Naive thymus-derived CD8-positive, alpha-beta T cell (primary cell): ENCODE measurements at places on chromosomes 3 and 15.

GRCh38 chr15:71002316-71002715 lies 109.7 kb downstream of the LRRC49 start:
- no peak for DNase-seq

DNA sequence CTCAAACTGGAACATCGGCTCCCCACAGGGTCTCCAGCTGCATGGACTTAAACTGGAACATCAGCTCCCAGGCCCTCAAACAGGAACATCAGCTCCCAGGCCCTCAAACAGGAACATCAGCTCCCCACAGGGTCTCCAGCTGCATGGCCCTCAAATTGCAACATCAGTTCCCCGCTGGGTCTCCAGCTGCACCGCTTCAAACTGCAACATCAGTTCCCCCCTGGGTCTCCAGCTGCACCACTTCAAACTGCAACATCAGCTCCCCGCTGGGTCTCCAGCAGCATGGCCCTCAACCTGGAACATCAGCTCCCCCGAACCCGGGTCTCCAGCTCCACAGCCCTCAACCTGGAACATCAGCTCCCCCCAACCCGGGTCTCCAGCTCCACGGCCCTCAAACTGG lies 82.0 kb downstream of the TFRC start:
- DNase-seq, result no peak

DNA sequence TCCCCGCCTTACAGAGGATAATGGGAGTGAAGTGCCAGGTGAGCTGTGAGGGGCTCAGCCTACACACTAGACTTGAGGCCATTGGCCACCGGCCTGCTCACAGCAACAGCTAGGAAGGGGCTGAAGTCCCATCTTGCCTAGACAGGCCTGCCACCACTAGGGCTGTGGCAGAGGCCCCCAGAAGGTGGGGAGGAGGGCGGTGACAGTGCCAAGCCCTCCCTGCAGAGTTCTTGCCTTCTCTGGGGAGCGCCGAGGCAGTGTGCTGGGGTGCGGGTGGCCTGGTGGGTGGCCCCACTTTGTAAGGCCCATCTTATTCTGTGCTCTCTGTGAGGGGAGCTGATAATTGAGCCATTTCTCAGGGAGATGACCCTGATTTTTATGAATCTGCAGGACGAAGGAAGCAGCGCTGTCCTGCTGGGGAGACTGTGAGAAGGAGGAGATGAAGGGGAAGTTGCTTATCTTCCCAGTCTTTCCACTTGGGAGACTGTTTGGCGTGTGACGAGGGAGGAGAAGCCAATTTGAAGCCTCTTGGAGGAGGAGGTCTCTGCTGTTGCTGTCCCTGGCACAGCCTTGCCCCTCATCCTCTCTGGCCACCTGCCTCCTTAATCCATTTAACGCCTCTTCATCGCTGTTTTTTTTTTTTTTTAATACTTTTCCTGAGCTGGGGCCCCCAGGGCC lies 104.3 kb downstream of the LINGO1 start:
- no peak for DNase-seq

- DNase-seq, result no peak
These were observed 315.8 kb upstream of the ROBO2 start for GRCh38 chr3:76724075-76724474.

DNA sequence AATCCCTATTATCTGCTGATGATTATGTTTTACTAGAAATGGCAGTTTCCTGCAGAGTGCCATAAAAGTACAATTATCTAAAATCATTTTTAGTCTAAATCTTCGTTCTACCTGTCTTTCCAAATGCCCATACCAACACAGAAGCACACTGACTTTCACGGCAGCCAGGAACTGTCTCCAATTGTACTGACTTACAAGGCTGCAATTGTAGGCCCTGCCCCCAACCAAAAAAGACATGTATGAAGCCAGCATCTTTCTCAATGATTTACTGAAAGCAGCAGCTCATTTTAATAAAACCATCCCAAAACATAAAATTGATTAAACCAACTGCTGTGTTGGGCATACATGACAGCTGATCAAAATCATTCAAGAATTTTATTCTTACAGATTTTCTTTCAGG lies 119.0 kb downstream of the TBC1D5 start:
- no peak for DNase-seq

GRCh38 chr3:119346076-119346496 lies 51.9 kb downstream of the ARHGAP31 start:
- DNase-seq, result no peak

DNA sequence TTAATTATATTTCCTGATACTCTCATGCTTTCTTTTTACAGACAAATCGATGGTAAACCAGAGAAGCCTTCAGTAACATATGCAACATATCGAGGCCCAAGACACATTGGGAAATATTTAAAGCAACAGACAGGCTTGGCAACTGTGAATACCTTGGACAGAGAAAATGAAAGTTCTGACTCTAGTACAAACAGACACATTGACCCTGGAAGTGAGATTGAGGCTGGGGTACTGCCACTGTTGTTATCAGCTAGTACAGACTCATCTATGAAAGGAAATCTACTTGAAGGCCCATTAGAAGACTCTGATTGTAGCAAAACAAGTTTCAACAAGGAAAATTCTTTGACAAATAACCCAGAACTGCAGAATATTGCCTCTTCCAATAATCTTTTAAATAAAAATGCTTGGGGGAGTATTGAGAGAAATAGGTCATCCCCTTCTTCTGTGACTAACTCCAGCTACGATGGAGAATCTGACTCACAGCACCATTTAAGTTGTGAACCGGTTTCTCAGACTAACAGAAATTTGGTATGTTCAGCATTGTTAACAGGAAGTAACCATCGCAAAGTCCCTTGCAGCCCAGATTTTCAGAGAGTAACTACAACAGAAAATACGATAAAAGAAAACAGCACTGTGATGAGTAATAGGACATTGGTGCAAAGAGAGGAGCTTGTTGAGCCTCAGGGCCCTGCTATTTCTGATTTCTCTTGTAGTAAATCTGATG lies 50.2 kb downstream of the CRYBG3 start:
- no peak for DNase-seq

- DNase-seq, result no peak
These were observed 359 bp downstream of the ARIH1 start for GRCh38 chr15:72474466-72474911.

DNA sequence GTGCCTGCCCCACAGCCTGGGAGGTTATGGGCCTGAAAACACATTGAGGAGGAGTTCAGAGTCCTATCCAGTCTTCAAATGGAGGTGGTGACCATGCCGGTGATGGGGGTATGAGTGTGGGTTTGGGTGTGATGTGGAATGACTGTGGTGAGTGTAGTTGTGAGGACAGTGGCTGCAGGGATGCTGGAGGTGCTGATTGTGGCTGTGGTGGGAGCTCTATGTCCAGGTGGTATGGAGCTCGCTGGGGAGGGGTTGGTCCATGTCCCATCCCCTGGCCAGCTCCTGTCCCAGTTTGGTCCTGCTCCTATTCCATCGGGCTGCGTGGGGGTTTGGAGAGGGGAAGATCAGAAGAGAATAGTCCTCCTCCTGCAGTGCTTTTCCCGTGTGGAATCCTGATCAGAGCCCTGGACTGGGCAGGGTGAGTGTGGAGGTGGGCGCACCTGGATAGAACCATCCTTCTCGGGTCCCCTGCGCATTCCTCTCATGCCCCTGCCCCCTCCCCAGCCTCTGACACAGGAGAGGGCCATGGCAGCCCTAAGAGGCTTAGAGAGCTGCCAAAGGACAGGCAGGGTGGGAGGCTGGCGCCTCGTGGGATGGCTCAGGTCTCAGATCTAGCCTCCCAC lies 23.0 kb upstream of the GOLGA6C start:
- peak; percentile 56 for DNase-seq

DNA sequence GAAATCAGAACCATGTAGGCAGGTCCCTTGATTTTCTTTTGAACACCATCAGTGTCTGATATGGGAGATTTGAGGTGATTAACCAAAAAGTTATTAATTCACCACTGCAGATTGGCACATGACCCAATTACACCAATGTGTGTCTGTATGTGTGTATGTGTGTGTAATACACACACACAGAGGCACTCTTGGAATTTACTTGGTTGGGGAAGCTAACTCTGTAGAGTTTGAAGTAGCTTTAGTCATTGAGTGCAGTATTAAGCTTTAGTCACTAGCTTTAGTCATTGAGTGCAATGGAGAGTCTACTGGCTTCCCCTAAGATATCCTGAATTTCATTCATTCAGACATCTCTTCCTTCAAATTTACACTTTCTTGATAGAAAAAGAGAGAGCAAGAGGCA lies 109.4 kb upstream of the C15orf61 start:
- no peak for DNase-seq

DNA sequence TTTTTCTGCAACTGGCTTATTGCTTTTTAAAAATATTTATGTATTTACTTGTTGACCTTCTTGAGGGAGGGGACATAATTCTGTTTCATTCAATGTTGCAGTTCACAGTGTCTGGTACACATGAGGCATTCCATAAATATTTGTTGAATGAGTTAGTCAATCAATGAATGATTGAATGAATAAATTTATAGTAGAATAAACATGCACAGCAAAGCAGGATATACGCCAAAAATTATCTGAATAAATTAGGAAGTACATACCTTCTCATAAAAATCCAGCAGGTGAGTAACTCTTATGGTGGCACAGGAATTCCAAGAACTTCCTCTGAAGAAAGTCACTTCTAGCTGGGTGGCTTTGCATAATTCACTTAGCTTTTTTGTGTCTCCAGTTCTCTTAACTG lies 469.4 kb upstream of the ATP11B start:
- no peak for DNase-seq

- no peak for DNase-seq
These were observed 167.2 kb downstream of the POLR2M start for GRCh38 chr15:57873564-57874209.

- DNase-seq, result no peak
These were observed 24.3 kb upstream of the CAV3 start for GRCh38 chr3:8709287-8709686.

- DNase-seq, result no peak
These were observed 26.9 kb downstream of the PRKAR2A start for GRCh38 chr3:48820612-48821324.

GRCh38 chr3:183300996-183301562 lies 48.0 kb downstream of the B3GNT5 start:
- no peak for DNase-seq

DNA sequence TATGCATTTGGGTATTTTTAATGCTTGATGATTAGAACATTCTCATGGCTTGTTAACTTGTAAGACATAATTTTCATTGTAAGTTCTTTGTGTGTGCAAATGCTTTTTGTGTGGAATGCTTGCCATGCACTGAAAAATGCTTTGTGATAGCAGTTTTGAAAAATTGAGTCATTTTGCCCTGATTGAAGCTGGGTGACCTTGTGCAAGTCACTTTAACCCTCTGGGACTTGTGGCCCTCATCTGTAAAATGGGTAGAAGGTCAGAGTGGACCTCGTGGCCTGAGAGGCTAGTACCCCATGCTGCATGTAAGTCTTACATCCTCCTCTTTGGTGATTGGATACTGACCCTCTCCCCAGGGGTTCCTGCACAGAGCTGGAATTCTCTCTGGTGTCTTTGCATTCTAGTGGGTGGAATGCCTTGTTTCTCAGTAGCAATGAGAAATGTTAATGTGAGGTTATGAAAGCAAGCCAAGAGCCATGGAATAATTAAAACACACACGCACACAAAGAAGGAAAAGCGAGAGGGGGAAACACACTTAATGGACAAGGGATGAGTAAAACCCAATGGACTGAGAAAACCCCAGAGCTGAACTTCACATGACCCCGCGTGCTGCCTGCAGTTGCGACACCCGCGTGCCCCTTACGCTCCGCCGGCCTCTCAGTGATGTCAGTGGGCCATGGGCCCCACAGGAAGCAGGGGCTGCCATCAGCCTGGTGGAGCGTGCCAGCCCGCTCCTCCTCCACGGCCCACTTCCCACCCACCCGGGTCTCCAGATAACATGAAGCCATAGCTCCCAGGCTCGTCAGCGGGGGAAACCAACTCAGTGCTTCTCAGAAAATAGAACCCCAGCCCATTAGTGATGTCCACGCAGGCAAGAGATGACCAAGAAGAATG lies 44.0 kb downstream of the SMAD3 start:
- DNase-seq, result peak; percentile 53
